ENCODE measurements at places on chromosomes 6 and 20.

DNA sequence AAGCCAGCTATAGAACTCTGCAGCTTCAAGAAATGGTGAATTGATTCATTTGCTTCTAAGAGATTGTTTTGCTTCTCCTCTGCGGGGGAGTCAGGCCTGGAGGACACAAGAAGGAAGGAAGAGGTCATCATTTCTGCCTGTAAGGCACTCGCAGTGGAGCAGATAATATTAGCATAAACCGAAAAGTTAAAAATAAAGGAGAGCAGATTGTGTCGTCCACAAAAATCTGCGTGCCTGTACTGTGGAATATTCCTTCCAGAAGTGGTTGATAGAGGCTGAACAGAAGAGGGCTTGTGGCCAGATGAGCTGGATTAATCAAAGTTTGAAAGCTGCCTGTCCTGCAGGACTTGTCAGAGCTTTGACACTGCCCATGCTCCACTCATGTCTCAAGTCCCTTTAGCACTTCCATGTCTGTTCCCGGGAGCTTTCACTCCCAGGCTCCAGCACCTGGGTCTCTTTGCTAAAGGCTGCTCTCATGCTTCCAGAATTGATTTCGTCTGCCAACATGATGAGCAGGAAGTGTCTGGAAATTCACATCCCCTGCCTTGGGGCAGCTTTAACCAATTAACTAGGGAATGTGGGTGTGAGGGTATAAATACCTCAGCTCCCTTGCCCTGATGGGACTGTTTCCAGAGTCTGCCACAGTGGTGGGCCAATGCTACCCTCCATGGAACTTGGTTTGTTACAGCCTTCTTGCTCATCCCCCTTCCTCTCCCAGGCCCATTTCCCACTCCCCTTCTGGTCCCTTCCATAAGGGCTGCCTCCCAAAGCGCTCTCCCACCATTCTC is 65.1 kb upstream of the STX16 start:
- DNase-seq, result no peak

GRCh38 chr20:24698189-24698588 is 228.8 kb downstream of the SYNDIG1 start:
- no peak for DNase-seq

- DNase-seq, result no peak
Observed at GRCh38 chr20:50987493-50988210, 29.0 kb downstream of the MOCS3 start.

GRCh38 chr6:43407296-43407695 is 20.0 kb upstream of the ABCC10 start:
- no peak for DNase-seq

DNA sequence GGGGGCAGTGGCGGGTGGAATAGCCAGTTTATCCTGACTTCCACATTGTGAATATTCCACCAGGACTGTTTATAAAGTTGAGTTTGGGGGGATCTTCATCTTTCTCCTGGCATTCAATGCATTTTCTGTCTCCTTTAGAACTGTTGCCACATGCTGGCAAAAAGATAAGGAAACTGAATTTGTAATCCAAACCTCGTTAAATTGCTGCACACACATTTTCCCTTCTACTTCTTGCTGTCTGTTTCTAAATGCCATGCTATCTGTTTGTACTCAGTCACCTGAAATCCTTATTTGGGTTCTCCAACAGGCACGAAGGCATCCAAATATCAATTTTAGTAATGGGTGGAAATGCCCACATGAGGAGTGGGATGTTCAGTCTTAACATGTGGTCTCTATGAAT is 180.2 kb upstream of the CCN2 start:
- DNase-seq, result no peak

DNA sequence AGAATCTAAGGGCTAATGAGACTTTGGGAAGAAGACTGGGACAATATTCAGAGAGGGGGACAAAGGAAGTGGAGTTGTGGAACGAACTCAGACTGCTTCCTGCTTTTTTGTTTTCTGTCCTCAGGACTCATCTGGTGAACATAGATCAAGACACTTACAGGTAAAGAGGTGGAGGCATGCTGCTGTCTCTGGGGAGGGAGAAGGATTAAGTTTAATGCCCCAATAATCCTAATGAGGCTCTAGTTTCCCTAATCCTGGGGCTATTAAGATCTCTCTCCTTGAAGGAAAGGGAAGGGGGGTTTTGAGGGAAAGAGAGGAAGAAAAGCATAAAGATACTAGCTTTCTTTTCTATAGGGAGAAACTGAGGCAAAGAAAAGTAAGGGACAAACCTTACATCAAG is 4.6 kb downstream of the MSH5 start:
- DNase-seq, result no peak

DNA sequence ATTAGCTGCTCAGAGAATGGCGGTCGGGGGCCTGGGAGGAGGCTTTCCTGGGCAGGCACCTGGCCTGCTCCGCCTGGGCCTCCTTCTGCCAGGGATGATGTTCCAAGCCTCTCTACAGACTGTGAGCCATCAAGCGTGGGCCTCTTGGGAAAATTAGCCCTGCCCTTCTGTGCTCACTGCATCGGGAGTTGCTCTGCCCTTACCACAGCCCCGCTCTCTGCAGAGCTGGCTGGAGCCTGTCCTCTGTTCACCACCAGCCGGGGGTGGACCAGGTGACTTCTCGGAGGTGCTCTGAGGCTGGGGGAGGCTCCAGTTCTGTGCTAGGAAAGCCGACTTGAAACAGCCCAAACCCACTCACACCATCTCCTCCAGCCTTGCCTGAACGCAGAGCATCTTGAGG is 24.2 kb downstream of the MDGA1 start:
- no peak for DNase-seq

DNA sequence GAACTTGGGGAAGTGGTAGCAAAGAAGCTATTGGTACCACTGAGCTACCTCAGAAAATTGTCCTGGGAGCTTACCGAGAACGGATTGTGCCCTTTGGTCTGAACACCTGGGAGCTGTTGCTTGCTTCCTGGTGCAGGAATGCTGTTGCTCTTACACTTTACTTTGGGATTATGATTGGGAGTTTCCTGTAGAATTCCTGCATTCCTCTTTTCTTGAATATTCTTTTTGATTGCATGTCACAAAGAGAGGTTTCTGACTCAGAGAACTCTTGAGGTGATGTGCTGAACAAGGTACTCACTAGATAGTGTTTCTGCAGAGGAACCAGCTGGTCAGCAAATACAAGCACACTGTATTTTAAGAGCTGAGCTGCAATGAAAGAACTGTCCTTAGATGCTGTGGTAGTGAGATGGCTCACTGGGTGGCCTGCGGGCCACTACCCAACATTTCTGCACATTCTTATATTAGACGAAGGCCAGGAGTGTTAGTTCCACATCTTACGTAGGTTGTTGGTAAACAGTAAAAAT is 35.0 kb downstream of the LRRC1 start:
- no peak for DNase-seq

- no peak for DNase-seq
Observed at GRCh38 chr6:21022343-21023107, 488.3 kb downstream of the CDKAL1 start.

GRCh38 chr6:25835442-25836283 is 3.8 kb upstream of the SLC17A1 start:
- DNase-seq, result no peak
